MCF 10A (cell line): ENCODE measurements at places on chromosomes 1 and 21. TPM values are rescaled to one million over a fixed set of nuclear protein-coding genes. Genes with fewer than 3 reads are reported as not detected.
A peak's percentile ranks its signal among the peaks of the same experiment; 100 is the strongest.

DNA sequence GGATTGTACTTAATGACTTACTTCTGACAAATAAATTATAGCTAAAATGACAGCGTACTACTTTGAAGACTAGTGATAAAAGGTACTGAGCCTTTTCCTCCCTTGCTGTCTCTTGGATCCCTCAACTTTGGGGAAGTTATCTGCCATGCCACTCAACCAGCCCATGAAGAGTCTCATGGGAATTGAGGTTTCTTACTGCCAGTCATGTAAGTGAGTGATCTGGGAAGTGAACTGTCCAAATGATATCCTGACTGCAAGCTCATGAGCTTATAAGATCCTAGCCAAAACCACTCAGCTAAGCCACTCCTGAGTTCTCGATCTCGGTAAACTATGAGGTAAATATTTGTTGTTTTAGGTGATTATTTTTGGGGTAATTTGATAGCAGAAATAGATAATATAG, 247.8 kb downstream of the NCAM2 start:
- DNase-seq = no peak

GRCh38 chr1:61160526-61160925, 78.2 kb downstream of the NFIA start:
- no peak for DNase-seq

DNA sequence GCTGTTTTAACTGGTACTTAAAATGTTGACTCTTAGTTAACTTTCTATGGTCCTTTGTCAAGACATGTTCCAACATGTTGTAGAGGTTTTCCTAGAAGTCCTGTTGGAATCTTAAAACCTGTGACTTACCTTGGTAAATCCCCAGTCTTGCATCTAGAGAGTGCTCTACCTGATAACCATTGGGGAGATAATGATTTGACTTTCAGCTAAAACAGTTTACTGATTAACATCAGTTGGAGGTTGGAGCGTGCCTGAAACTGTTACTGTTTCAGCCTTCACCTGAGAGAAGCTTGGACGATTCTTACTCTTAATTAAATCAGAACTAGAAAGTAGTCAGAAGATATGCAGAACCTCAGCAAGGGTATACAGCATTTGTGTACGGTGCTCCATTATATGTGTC, 8.8 kb downstream of the MDM4 start:
- peak; percentile 73 for DNase-seq

GRCh38 chr1:203536575-203536974, 42.6 kb downstream of the OPTC start:
- no peak for DNase-seq

DNA sequence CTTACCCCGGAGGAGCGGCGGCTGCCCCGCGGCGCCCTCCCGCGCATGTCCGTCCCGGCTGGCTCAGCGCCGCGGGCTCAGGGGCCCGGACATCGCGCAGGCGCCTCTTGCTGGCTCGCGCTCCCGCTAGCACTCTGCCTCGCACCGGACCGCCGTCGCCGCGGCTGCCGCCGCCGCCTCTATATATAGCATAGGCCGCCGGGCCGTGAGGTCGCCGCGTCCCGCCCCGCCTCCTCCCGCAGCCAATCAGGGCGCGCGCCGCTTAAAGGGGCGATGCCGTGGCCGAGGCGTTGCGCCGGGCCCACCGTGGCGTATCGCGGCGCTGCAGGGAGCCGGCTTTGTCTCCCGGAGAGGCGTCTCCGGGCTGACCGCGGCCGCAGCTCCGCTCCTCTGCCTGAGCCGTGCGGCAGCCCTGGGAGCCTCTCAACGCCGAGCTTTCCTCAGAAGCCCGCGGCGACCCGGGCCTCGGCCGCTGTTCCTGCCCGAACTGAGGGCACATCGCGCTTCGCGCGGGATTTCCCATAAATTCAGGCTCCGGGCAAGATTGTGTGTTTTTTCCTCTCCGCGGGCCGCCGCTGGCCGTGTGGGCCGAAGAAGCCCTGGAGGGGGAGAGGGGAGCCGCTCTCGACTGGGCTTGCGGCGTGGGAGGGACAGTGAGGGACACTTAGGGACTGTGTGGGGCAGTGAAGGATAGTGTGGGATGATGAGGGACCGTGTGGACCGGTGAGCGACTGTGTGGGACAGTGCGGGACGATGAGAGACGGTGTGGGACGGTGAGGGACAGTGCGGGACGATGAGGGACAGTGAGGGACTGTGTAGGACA, at the start of gene ERRFI1:
TSS of gene ERRFI1 (minus strand) at position 157 of the 823 bp plus-strand sequence. CDS start 10,690 bp downstream, outside the sequence.
- DNase-seq = peak; percentile 93

GRCh38 chr1:118973531-118974137, 14.5 kb downstream of the TBX15 start:
- DNase-seq = no peak

DNA sequence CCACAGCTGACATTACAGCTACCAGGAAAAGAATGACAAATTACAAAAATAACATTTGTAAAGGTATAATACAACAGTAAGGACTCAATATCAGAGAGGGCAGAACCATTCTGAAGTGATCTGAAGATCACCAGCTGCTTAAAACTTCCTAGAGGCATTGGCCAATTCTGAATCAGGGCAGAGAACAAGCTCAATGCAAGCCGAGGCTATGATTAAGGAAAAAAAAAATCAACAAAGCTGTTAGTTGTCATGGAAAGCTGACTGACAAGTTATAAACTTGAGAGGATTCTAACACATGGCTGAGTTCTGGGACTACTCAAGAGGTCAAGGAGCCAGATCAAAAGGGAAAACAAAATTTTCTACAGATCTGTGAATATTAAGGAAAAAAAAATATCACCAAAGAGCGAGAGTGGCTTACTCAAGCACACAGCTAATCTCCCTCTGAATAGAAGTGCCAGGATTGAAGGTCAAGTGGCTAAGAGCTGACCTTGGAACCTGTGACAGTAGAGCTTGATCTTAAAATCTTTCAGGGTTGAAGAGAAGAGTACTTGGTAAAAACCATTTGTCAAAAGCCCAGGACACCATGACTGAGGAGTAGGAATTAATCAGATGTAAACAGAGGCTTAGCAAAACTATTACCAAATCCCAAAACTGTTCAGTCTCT, 383.4 kb downstream of the USP25 start:
- DNase-seq = no peak

GRCh38 chr1:93350322-93350721, 4.6 kb downstream of the DR1 start:
- DNase-seq = no peak

- DNase-seq = no peak
Observed at GRCh38 chr1:24890887-24891286, 39.2 kb downstream of the RUNX3 start.

- DNase-seq = no peak
Observed at GRCh38 chr1:173294843-173295242, 87.7 kb upstream of the TNFSF4 start.

GRCh38 chr1:61053712-61054600, 28.4 kb upstream of the NFIA start:
- DNase-seq = no peak

DNA sequence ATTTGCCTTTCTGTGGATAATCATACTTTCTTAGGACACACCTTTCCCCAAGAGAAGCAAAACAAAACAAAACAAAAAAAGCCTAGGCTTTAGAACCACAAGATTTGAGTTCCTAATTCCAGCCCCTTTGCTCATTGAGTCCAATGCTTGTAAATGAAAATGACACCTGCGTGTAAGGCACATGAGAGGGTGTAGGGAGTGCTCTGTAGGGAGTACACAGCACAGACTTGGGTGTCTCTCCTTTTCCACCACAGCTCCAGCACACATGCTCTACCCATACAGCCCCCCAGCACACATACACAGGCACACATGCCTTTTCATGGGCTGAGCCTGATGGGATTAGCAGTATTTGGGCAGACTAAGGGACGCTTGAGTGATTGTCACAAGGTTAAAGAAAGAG, 9.2 kb upstream of the NGF start:
- no peak for DNase-seq

DNA sequence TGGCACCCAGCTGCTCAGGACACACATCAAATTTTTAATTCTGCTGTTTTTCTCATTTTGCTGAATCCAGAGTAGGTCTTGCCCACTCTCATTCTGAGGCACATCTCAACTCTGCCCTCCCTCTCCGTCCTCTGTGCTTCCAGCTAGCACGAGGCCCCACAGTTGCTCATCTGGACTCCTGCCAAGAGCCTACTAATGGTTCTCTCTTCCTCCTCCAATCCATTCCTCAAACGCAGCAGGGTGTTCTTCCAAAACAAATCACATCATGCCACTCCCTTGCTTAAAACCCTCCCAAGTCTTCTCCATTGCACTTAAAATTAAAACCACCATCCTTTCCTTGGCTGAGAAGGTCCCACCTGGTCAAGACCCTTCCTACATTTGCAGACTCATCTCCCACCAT, 49.8 kb upstream of the SCAF4 start:
- DNase-seq = peak; percentile 74

PLA2G2F gene
- not detected in 2 replicates for total RNA-seq

DCLRE1B gene
- 6.9 and 8.1 TPM in 2 replicates for total RNA-seq

AMY1A gene
- total RNA-seq = not detected in 2 replicates

CSDE1 gene
- 535 and 580 TPM in 2 replicates for total RNA-seq

RNU11 gene
- total RNA-seq = not detected in 2 replicates

CNIH3 gene
- 3.4 and 3.6 TPM in 2 replicates for total RNA-seq

FBXO2 gene
- 3.3 and 5.3 TPM in 2 replicates for total RNA-seq

KLHL21 gene
- 14.0 and 19.5 TPM in 2 replicates for total RNA-seq

CD5L gene
- total RNA-seq = not detected in 2 replicates

F13B gene
- total RNA-seq = not detected in 2 replicates

CELA2A gene
- not detected in 2 replicates for total RNA-seq
